ENCODE measurements at places on chromosomes 4 and X.

DNA sequence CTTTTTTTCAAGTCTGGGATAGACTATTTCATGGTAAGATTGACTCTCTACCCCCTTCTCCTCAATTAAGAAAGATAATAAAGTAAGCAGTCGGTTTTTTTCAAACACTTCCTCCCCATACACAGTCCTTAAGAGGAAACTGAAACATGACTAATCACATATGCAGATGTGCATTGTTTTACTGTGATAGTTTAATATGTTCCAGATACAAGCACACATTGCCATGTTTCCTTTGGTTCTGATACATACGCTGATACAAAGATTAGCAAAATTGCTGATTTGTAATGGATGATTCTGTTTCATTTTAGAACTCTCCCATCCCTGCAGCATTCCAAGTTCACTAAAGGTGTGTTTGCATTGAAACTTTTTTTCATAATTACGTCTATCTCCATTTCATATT is 76.1 kb downstream of the FBXO8 start:
- DNase-seq, result no peak

- no peak for DNase-seq
Observed at GRCh38 chr4:137427411-137427810, 104.9 kb downstream of the PCDH18 start.

- DNase-seq, result no peak
Observed at GRCh38 chrX:38614485-38614884, 53.1 kb downstream of the TSPAN7 start.

- DNase-seq, result no peak
Observed at GRCh38 chr4:133866328-133866699, 335.3 kb downstream of the PABPC4L start.

DNA sequence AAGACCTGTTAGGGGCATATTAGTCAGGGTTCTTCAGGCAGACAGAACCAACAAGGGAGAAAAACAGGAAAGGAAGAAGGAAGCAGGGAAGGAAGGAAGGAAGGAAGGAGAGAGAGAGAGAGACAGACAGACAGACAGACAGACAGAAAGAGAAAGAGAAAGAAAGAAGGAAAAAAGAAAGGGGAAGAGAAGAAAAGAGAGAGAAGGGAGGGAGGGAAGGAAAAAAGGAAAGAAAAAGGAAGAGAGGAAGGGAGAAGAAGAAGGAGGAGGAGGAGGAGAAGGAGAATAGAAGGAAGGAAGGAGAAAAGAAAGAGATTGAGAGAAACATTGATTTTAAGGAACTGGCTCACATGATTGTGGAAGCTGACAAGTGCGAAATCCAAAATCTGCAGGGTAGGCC is 89.0 kb downstream of the DHX15 start:
- DNase-seq, result no peak

All from Caco-2 (cell line).